ENCODE measurements at places on chromosomes 7 and 10.

DNA sequence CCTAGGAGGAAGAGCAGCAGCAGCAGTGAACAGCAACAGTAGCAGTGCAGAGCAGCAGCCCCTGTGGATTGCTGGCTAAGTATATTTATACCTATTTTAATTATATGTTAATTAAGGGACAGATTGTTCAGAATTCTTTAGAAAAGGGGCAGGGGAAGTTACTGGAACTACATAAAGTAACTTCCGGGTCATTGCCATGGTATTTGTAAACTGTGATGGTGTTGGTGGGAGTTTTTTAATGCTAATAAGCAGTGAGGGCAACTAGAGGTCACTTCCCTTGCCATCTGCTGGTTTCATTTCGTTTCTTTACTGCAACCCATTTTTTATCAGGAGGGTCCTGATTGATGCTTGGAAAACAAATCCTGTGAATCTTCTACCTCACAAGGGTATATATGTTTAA lies 229.8 kb upstream of the PODXL start:
- DNase-seq: no peak

- DNase-seq: peak; percentile 34
These were observed 662 bp upstream of the PPIF start for GRCh38 chr10:79346388-79347225.

- no peak for DNase-seq
These were observed 57.4 kb downstream of the FGFR2 start for GRCh38 chr10:121540732-121541395.

DNA sequence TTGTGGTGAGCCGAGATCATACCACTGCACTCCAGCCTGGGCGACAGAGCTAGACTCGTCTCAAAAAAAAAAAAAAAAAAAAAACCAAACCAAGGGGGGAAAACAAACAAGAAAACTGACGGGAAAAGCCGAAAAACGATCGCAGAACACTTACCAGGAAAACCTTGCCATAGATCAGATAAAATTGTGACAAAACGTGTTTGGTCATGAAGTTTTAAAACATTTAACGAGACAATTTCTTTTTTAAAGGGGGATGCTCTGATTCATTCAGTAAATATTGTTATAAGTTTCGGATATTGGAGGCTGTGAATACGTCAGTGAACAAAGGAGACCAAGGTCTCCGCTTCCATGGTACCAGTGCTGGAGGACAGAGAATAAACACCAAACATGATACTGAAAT lies 77.3 kb downstream of the ARMC3 start:
- no peak for DNase-seq

GRCh38 chr10:106859892-106860652 lies 304.4 kb downstream of the SORCS1 start:
- DNase-seq: no peak

DNA sequence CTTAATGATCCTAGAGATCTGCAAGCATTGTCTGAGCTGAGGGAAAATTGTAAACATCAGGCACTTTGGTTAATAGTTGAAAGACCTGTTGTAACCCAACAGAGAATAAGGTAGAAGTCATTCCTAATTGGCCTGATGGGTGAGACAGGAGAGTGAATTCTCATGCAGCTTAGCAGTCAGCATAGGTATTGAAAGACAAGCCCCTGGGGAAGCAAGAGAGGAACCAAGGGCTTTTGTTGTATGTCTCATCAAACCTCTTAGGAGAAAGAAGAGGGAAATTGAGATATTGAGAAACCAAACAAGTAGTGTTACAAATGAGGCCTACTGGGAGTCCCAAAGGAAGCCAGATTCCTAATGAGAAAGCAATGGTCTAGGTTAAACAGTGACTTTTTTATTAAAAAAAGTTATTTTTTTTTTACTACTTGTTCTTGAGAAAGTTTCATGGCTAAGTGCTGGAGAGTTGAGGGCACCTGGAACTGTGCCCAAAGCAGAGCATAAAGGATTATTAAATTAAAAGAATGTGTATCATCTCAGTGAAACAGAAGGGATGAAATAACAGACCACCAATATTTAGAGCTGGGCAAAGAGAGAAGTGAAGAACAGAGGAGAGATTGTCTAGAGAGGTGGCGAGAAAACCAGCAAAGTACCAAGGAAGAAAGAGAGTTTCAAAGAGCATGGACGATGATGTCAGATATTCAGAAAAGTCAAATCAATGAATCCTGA lies 168.9 kb downstream of the CDK14 start:
- no peak for DNase-seq

All from liver (tissue), 10 donors.